ENCODE measurements at places on chromosomes 7 and 10.

- DNase-seq = peak; percentile 21
These were observed 132.7 kb downstream of the JCAD start for GRCh38 chr10:29926693-29927048.

GRCh38 chr10:25682203-25682851 lies 251.7 kb upstream of the MYO3A start:
- DNase-seq = peak; percentile 26

DNA sequence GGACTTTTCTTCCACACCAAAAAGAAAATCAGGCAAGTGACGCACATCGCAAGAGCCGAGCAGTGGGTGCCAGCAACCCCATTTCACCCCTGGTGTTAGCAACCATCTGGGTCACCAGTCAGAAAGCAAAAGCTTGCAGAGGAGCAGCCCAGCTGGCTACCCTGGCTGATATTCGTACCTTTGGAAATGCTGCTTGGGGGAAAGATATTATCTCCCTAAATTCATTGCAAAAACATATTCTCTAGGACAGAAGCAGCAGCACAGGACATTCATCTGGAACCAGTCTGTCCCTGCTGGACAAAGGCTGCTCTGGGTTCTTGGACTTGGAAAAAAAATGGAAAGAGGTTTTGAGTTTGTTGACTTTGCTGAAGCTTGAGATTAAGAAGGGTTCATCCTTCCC lies 45.8 kb downstream of the ERLIN1 start:
- DNase-seq = no peak

- DNase-seq = no peak
These were observed 156.8 kb upstream of the PHYHIPL start for GRCh38 chr10:59019603-59020002.

- DNase-seq = no peak
These were observed 775.4 kb upstream of the COBL start for GRCh38 chr7:52091996-52092395.
